EL (cell line): ENCODE measurements at places on chromosomes 6 and 20.

DNA sequence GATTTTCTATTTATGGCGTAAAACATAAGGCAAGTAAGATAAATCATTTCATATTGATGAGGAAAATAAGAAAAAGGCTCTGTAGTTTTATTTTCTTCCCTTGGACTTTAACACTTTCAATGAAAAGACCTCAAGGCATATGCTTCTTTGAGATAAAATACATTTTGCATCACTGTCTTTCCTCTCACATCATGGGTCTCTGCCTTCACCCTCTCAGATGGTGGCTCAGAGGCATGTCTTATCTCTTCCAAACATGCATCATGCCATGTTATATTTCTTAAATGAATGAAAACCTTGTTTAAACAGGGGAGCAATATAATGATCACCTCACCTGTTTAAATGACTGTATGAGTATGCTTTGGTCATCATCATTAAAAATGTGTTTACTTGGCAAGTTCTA lies 59.3 kb downstream of the PRL start:
- DNase-seq = no peak

- DNase-seq = no peak
Observed at GRCh38 chr20:56762401-56762800, 133.3 kb downstream of the TFAP2C start.

- no peak for DNase-seq
Observed at GRCh38 chr6:38937839-38938613, 110.6 kb upstream of the GLP1R start.

DNA sequence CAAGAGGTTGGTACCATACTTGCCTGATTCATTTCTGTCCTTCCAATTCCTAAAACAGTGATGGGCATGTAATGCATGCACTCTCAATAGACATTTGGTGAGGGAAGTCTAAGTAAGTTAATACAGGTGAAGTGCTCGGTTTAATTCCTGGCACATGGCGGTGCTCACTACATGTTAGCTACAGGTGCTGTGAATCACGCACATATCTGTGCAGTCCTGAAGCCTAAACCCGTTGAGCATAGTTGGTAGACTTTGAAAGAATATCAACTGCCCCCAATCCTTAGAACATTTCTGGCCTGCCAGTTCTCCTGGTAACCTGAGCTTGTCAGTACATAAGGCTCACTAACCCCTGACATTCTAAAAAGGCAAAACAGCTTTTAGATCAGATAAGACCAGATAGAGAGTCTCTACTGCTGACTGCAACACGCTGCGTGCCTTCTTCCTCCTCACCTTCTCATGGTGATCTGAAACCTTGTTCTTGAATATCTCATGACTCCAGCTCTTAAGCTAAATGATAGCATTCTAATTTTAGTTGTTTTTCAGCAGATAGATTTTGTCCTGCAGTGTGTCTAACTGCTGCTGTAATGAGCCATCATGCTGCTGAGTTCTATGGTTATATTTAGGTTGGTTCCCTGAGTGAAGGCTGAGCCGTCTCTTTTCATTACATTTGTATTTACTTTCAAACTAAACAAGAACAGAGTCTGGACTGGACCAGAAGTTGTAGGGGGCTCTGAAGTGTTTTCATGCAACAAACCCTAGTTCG lies 328.5 kb upstream of the QKI start:
- no peak for DNase-seq

GRCh38 chr6:45415788-45416518 lies 38.2 kb upstream of the SUPT3H start:
- no peak for DNase-seq

- peak; percentile 48 for DNase-seq
Observed at GRCh38 chr6:41278699-41279405, 7.6 kb downstream of the TREM1 start.

DNA sequence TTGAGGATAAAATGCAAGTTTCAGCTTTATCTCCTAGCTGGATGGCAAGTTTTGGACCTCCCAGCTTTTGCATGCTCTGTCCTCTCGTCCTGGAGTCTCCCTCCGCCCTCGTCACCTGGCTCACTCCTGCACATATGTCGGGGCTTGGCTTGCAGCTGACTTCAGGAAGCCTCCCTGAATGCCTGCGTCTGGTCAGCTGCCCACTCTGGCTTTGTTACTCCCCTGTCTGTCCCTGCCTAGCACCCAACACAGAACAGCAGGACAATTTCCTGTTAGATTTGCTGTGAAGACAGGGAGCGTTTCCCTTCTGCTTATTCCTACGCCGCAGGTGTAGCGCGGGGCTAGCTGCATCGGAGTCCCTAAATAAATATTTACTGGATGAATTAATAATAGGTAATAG lies 5.4 kb downstream of the JPH2 start:
- DNase-seq = no peak

GRCh38 chr6:80922916-80923455 lies 816.5 kb downstream of the BCKDHB start:
- DNase-seq = no peak

GRCh38 chr6:32462609-32463008 lies 22.9 kb downstream of the HLA-DRA start:
- DNase-seq = no peak

GRCh38 chr6:130215526-130215925 lies 7.2 kb downstream of the SAMD3 start:
- DNase-seq = no peak

DNA sequence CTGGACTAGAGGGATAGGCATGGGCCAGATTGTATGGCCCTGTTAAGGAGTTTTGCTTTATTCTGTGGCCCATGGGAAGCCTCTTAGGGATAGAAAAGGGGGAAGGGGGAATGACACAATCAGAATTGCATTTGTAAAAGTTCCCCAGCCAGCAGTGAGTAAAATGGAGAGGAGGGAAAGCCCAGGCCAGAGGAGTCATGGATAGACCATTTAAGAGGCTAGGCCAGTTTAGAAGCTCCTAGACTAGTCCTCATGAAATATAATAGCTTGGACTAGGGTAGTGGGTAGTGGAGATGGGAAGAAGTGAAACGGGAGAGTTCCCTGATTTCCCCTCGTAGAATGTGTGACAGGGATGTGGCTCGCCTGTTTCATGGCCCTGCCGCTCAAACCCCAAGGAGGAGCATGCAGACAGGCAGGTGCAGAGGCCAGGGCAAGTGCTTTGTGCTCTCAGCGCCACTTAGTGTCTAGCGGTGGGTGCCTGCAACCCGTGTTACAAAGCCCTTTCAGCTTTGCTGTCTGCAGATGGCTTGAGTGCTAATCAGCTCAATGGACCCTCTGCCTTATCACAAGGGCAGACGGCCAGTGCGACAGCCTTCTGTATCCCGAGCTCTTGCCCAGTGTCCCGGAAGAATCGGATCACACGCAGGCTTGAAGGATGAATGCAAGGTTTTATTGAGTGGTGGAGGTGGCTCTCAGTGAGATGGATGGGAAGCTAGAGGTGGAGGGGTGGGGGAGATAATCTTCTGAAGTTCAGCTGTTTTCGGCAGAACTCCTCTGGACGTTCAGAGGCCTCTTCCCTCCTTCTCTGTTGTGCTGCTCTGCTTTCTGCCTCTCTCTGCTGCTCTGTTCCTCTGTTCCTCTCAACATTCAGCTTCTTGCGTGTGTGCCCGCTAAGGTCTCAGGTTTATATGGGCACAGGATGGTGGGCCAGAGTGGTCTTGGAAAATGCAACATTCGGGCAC lies 141.1 kb downstream of the CEP57L1 start:
- DNase-seq = no peak

- no peak for DNase-seq
Observed at GRCh38 chr20:24918579-24919566, 30.2 kb upstream of the CST7 start.

DNA sequence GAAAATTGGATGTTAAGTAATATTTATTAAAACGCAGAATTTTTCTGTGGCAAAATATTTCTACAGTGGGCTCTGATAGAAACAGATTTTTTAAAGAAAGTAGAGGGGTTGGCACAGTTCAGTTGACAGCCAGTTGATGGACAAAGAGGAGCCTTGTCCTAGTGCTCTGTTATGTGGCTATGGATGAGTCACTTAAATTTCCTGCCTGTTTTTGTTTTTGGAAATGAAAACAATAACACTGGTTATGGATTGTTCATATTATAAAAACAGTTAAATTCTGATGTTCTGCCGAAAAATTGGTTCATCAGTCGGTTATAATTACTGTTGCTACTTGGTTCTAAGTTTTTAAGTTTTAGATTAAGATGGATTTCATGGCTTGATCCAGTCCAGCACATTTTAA lies 42.8 kb downstream of the MYO6 start:
- peak; percentile 5 for DNase-seq

DNA sequence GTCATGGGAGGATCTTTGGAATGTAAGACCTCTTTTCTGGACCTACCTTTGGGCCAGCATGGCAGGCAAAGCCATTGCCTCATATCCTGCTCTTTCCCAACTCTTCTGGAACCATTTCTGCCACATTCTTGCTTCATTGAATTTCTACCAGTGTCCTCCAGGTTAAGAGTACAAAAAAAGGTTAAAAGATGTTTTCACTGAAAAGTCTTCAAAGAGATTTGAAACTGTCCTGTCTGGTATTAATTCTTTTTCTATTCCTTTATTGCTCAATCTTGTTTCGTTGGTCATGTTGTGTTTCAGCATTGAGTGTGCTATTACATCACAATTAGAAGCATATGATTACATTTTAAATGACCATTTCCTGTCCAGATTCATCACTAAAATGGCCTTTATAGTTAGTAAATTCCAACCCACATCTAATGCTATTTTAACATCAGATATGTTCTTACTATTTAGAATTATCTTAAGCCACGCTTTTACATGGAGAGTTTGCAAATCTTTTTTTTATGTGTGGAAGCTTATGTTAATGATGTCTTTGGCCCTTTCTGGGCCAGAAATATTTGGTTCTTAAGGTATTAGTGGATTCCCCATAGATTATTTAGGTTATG lies 450.9 kb downstream of the GJA1 start:
- DNase-seq = peak; percentile 5

DNA sequence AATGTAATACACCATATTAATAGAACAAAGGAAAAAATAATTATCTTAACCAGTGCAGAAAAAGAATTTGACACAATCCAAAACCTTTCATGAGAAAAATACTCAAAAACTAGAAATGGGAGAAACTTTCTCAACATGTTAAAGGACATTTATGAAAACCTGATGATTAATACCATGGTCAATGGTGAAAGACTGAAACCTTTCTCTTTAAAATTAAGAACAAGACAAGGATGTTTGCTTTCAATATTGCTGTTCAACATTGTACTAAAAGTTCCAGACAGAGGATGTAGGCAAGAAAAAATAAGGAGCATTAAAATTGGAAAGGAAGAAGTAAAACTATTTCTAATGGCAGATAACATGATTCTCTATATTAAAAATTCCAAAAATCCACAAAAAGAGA lies 981.3 kb upstream of the FLRT3 start:
- DNase-seq = no peak

DNA sequence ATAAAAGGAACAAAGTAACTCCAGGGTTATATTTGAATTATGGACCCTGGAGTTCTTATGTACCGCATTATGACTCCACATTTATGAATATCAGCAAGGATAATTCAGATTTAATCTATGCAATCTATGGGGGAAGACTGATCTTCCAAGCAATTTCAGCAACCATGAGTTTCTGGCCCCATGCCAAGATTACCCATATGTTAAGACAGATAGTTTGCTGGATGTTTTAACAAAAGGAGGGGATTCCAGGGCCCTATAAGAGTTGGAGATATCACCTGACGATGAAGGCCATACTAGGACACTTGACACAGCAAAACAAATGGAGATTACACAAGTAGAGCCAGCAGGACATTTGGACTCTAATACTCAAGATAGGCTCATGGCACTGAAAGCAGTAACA lies 45.9 kb upstream of the PLN start:
- DNase-seq = no peak

DNA sequence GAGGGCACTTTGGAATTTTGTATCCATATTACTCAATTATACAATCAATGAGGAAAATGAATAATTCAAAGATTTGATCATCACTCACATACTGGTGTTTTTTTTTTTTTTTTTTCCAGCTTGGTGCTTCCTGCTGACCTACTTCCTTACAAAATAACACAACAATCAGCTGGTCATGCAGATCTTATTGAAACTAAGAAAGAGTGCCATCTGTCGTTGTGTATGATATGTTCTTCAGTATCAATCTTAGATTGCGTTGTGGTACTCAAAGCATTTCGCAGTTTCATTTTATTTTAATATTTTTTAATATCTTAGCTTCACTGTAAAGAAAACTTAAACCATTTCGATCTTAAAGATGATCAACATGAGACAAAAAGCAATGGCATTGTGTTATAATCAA lies 155.6 kb downstream of the OGFRL1 start:
- no peak for DNase-seq

GRCh38 chr20:841568-842546 lies 8.3 kb downstream of the FAM110A start:
- no peak for DNase-seq

- no peak for DNase-seq
Observed at GRCh38 chr6:157104803-157105202, 218.5 kb downstream of the TMEM242 start.

GRCh38 chr6:169051371-169051770 lies 202.3 kb downstream of the THBS2 start:
- peak; percentile 6 for DNase-seq

- DNase-seq = peak; percentile 50
Observed at GRCh38 chr6:5752391-5752680, 254.4 kb downstream of the NRN1 start.

GRCh38 chr6:170099387-170099786 lies 191.5 kb downstream of the DLL1 start:
- DNase-seq = no peak

DNA sequence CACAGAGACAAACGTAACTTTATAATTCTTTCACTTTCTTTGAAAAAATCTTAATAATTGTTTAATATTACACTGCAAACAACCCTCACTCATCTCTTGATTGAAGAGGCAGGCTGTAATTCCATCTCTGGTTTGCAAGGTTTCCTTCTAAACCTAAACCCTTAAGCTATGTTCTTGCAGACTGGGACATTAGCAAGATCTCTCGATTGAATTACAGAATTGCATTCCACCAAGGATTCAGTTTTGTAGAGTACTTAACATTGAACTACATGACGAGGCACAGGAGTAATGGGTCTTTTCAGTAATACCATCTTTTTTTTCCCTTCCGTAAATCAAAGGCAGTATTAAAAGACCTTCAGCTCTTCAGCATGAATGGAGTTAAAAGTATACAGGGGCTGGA lies 111.6 kb upstream of the EEF1E1 start:
- no peak for DNase-seq

DNA sequence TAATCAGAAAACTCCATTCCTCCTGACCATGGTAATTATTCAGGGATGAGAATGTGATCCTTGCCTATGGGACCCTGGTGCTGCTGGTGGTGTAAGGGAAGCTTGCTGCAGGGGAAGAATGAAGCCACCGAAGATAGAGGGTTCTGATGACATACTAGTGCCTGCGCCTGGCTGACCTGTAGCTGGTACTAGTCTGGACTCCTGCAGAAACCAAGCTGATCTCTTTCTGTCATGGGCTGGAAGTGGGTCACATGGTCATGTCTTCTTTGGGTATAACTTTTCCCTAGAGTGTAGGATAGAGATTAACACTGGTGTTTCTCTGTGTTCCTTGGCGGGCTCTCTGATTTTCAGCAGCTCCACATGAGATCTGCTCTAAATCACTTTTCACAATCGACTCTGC lies 8.6 kb upstream of the SLC4A11 start:
- no peak for DNase-seq
